ENCODE measurements at places on chromosomes 12 and 14.

DNA sequence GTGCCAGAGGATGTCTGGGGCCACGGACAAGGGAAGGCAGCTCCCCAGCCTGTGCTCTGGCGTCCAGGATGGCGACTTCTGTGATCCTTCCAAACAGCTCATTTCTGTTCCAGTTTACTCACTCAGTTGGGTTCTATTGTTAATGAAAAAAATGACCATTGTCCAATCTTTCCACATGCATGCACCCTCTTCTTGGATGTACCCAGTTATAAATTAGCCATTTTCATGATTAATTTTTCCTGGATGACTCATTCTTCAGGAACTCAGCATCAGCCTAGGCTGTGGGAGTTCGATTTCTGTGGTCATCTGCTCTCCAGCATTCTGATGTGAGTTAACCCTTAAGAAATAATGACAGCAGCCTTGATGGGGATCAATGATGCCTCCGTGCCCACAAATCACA, 926.8 kb downstream of the BCL11B start:
- DNase-seq, result no peak

DNA sequence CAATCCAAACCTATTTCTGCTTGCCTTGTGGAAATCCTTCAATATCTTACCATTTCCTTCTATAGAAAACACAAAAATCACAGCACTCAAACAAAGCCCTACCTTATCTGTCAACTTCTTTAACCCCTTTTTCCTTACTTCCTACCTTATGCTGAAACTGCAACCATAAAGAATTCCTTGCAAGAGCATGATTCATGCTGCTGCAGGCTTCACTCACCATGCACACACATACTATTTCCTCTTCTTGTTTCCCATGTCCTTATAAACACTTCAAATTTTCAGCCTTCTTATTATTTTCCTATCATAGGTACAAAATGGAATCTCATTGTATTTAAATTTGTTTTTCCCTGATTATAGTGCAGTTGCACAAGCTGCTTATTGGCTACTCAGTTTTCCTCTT, 23.3 kb downstream of the LMNTD1 start:
- no peak for DNase-seq

DNA sequence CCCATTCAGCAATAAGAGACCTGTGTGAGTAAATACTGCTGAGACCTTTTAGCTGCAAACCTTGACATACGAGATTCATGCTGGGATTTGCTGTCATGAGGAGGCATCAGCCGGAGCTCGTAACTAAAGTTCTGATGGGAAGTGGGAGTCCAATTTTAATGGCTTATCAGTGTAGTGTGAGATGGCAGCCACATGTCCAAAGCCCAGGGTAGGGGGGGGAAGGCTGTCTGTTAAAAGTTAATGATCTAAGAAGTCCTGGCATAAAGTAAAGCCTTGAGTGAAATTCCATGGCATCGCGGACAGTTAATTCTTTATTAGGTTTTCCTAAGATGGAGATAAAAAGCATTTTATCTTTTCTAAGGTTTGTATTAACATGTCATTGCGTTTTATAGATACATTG, 240.0 kb downstream of the AACS start:
- no peak for DNase-seq

GRCh38 chr14:104215706-104216334, 77.4 kb downstream of the KIF26A start:
- DNase-seq, result no peak

DNA sequence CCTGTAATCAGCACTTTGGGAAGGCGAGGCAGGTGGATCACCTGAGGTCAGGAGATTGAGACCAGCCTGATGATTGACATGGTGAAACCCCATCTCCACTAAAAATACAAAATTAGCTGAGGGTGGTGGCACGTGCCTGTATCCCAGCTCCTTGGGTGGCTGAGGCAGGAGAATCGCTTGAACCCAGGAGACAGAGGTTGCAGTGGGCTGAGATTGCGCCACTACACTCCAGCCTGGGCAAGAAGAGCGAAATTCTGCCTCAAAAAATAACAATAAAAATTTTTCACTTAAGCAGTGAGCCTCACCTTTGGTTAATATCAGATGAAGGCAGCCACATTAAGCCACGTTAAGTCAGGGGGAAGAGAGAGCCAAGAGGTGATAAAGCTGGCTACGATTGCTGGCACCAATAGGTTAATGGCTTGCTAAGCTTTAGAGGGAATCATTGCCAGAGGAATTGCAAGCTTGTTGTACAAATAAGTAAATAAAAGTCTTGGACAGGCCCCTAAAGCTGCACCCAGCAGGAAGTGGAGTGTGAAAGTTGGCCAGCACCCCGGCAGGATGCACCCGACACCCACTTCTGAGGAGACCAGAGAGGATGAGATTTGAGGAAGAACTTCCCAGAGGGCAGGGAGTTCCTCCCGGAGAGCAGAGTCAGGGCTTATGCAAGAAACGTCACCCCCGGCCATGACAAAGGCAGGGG, 41.3 kb upstream of the TESC start:
- no peak for DNase-seq

DNA sequence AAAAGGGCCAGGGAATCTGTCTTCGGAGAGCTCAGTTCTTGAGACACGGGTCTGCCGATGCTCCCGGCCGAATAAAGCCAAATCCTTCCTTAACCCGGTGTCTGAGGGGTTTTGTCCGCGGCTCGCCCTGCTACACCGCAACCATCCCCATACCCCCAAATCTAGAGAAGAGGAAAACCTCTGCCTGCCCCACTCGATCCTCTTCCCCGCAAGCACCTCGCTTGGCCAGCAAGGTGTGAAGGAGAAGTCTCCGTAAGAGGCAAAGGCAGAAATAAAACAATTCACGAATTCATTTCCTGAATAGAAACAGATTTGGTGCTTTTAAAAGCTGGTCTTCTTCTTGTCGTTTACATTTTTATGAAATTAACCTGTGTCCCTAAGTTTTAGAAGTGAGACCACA, 67.3 kb upstream of the GALNT9 start:
- DNase-seq, result no peak

- DNase-seq, result no peak
Measured at GRCh38 chr12:6592087-6592486, 15.1 kb downstream of the CHD4 start.

GRCh38 chr12:12577786-12578185, 15.1 kb upstream of the DUSP16 start:
- no peak for DNase-seq

GRCh38 chr14:82080370-82080769, 546.7 kb upstream of the SEL1L start:
- no peak for DNase-seq

DNA sequence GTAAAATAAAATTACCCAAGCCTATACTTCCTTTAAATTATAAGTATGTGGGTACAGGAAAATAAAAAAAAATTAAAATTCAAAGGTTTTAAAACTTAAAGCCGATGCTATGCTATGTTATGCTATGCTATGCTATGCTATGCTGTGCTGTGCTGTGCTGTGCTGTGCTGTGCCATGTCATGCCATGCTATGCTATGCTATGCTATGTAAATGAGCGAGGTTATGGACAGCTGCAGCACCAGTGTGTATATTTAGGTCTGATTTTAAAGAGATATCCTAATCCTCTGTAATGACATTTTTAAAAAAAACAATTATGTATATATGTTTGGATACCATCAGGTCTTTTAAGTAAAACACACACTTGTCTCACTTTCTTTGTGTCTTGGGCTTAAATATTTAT, 1822.0 kb upstream of the SEL1L start:
- no peak for DNase-seq

DNA sequence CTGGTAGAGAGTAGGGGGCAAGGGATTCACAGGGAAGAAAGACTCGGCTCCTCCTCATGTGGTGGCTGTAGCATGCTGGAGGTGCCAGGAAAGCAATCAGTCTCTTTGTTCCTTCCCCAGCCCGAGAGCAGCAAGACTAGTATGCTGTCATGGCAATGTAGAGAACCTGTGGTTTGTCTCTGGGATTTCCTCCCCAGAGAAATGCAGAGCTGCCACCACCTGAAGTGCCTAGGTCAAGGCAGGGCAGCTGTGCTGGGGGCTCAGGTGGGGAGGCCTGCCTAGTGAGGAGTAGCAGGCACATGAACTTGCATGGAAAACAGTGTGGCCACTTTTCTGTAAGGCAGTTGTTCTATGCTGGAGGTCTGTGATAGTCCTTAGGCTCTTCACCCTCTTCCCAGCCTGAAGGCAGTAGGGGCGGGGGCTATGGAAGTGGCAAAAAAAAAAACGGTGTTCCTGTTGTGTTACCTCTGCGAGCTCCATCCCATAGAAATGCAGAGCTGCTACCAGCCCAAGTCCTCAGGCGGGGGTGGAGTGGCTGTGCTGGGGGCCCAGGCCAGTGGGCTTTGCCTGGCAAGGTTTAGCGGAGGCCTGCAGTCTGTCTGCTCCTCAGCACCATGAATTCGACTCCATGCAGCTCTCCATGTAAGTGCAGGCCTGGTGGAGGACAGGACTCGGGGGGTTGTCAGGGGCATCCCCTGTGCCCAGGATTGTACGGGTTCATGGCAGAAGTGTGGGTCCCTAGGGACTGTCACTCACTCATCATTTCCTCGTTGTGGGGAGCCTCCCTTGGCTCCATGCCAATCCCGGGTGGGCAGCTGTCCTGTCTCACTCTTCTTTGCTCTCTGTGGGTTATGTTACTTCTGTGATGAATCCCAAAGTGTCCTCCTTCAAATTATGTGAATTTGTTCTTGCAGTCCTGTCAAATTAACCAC, 4.1 kb upstream of the CLEC4D start:
- DNase-seq, result no peak

DNA sequence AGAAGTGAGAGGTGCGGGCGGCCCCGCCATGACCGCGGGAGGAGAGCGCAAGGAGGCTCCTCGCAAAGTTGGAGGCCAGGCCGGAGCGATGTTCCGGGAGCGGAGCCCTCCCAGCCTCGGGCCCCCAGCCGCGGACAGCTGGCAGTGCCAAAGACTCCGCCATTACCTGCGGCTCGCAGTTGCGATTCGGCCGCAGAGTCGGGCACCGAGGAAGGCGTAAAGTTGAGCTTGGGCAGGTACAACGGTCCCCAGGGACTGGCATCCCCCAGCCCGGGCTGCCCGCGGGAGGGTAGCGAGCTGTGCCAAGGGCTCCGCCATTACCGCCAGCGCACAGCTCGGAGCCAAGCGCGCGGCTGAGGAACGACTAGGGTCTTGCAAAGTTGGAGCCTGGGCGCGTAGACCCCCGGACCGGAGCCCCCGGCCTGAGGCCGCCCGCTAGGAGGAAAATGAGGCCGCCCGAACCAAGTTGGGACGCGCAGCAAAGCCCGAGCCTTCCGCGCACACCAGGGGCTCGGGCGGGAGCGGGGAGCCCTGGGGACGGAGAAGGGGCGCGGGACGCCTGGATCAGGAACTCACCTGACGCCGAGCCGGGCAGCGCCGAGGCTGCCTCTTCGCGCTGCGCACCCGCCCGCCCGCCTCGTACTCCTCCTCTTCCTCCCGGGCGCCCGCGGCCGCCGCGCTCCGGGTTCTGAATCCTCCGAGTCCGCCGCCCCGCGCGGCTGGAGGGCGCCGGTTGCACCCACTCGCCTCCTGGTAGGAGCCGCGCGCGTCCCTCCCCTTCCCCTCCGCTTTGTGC, 677 bp downstream of the NOS1 start:
- no peak for DNase-seq

DNA sequence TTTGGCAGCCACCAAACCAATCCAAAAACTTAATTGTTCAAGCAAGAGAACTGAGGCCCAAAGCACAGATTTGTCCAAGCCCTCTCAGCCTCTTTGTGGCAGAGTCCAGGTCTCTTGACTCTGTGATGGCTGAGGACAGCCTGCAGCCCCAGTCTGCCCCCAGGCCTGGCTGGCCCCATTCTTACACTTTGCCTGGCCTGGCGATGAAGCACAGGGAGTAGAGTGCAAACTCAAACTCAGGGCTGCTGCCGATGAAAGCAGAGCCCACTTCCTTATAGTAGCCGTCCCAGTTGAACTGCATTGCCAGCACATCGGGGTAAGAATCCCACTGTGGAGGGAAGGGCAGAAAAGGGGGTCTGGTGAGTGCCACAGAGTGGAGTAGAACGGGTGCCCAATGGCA, 5.6 kb upstream of the RPAP3 start:
- no peak for DNase-seq

GRCh38 chr12:124852911-124853427, 10.7 kb downstream of the SCARB1 start:
- no peak for DNase-seq

GRCh38 chr12:25365340-25365730, 114.6 kb upstream of the KRAS start:
- no peak for DNase-seq

- DNase-seq, result no peak
Measured at GRCh38 chr14:30114051-30114450, 186.4 kb upstream of the PRKD1 start.

DNA sequence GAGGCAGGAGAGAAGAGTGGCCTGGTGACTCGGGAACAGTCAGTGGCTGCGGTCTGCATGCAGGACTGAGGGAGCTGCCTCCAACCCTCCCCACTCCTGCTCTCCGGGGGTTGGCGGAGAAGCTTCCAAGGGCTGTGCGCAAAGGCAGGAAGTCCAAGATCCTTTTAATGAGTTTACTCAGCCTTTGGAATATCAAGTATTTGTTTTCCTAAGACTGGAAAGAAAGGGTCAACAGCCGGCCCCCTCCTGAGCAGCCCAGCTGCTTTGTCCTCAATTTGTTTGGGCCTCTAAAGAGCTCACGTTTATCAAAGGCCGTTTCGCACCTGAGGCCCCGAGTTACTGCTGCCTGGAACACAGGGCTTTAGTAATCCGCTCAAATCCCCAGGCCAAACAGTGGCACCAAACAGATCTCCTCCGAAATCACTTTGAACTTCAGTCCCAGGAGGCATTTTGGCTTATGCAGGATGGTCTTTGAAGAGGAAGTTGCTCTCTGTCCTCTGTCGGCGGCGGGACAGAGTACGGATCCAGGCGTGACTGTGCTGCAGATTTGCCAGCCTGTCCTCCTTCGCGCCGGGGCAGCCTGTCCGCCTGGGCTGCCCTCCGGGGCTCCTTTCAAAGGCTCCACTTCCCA, 117.2 kb upstream of the FZD10 start:
- DNase-seq, result no peak

DNA sequence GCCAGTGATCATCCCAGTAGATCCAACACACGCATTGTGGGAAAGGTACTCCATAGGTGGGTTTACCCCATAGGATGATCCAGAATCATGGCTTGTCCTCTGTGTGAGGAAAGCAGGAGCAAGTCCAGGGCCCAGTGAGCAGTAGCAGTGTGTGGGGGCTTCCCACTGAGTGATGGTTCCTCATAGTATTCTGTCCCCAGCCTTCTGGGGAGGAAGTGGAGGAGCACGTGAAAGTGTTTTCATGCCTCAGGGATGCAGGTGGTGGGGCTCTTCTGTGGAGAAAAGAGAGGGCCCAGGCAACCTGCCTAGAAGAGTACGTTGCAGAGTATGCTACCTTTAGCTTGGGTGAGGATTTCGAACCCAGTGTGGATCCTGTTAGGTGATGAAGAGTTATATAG, 56.5 kb downstream of the SUSD6 start:
- no peak for DNase-seq

GRCh38 chr12:90902596-90902995, 52.4 kb downstream of the CCER1 start:
- no peak for DNase-seq

GRCh38 chr12:12735301-12735700, 18.1 kb downstream of the CDKN1B start:
- DNase-seq, result peak; percentile 51

- DNase-seq, result no peak
Measured at GRCh38 chr14:28102814-28103213, 663.8 kb upstream of the FOXG1 start.

GRCh38 chr14:65927931-65928356, 515.4 kb downstream of the FUT8 start:
- no peak for DNase-seq

- no peak for DNase-seq
Measured at GRCh38 chr12:104263026-104263425, 40.5 kb upstream of the EID3 start.
